ENCODE measurements at places on chromosomes 3 and 15. TPM values are rescaled to one million over a fixed set of nuclear protein-coding genes. Genes with fewer than 3 reads are reported as not detected.

GRCh38 chr3:192830291-192831110 is 87.2 kb downstream of the MB21D2 start:
- H3K36me3 ChIP-seq: no peaks in the 10 kb centered on the region
- peaks cover 57% of the 10 kb centered on the region for H3K4me1 ChIP-seq
- peak; percentile 93 for DNase-seq
- H3K27ac ChIP-seq: peak overlapping the region; percentile 89
- no peaks in the 10 kb centered on the region for H3K27me3 ChIP-seq

DNA sequence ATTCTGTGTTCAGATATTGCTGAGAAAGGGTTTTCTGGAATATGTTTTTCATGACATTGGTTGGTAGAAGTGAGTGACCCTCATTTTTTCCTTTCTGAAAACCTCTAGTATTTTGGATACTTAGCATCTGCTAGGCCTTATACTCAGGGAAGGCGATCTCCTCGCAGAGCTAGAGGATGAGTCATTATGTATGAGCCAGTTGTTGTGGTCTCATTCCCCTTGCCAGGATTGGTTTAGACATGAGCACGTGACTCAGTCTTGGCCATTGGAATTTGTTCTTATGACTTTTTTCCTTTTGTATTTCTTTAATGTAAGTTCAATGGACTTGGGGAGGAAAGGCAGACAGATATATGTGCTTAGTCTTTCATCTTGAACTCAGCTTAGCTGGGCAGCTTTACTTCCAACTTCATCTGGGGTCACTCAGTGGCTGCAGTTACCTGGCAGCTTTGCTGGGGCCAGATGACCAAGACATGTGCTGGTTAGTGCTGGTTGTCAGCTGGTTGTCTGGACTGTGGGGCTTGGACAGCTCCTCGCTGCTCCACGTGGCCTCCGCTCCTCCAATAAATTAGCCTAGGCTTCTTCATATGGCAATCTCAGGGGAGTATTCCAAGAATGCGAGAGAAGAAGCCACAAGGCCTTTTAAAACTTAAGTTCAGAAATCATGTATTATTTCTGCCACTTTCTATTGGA is 207.5 kb downstream of the IL20RB start:
- no peak overlapping the region for H3K4me3 ChIP-seq
- H3K27ac ChIP-seq: peak overlapping the region; percentile 14
- peak; percentile 79 for DNase-seq
- H3K27me3 ChIP-seq: no peaks in the 10 kb centered on the region
- H3K4me1 ChIP-seq: peaks cover 32% of the 10 kb centered on the region

DNA sequence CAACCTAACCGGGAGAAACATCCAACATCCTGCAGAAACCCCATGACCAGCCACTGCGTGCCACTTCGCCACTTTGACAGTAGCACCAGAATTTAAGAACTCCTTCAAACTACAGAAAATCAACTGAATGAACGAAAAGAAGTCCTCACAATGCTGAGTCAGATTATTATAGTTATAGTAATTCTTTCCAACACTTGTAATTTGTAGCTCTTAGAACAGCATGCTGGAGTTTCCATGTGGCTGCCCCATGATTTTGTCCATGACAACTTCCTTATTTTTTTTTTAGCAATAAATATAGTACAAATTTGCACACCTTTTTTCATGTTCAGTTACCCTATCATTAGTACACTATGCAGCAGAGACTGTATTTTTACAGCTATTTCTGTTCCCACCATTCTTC is 26.1 kb upstream of the SSR3 start:
- H3K36me3 ChIP-seq: no peaks in the 10 kb centered on the region
- no peaks in the 10 kb centered on the region for H3K4me1 ChIP-seq
- H3K27ac ChIP-seq: no peak overlapping the region
- DNase-seq: no peak

Gene CLCN2
- total RNA-seq: 4.1 TPM

DNA sequence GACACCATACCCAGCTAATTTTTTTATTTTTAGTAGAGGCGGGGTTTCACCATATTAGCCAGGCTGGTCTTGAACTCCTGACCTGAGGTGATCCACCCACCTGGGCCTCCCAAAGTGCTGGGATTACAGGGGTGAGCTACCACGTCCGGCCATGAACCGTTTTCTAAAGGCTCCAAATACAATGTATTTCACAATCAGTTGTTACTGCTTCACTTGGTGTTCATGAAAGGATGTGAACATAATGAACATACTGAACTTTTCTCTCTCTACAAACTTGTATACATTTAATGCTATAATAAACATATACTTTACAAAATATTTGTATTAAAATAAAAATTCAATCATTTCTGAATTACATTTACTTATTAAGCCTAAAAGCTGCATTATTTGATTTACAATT is 28.9 kb downstream of the TBL1XR1 start:
- H3K27ac ChIP-seq: no peak overlapping the region
- no peak for DNase-seq
- no peaks in the 10 kb centered on the region for H3K4me1 ChIP-seq
- H3K4me3 ChIP-seq: no peak overlapping the region

Gene LRRIQ4
- total RNA-seq: 0.20 TPM

Gene TRH
- total RNA-seq: not detected

Gene SIDT1
- 0.20 TPM for total RNA-seq

GRCh38 chr3:11592445-11593298 is 51.0 kb downstream of the VGLL4 start:
- peaks cover 17% of the 10 kb centered on the region for H3K36me3 ChIP-seq
- H3K27ac ChIP-seq: peak overlapping the region; percentile 97
- DNase-seq: peak; percentile 52
- no peaks in the 10 kb centered on the region for H3K27me3 ChIP-seq

DNA sequence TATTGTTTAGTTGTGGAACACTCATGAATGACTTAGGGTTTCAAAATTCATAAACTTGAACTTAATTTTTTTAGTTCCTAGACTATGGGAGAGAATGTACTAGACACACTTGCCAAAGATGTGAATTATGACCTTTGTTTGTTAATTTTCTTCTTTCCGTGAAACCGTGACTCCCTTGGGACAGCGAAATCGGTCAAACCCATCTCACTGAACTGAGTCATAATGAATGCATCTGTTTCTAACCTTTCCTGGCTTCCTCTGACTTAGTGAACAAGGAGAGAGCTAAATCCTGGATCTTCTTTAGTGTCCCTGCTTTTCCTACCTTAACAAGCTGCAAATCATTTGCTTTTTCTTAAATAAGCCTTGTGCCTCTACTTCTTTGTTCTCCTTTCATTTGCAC is 85.5 kb downstream of the LARS2 start:
- peak; percentile 70 for DNase-seq
- peak overlapping the region; percentile 73 for H3K27ac ChIP-seq
- H3K27me3 ChIP-seq: no peaks in the 10 kb centered on the region
- H3K36me3 ChIP-seq: peaks cover 19% of the 10 kb centered on the region
- peaks cover 29% of the 10 kb centered on the region for H3K4me1 ChIP-seq

DNA sequence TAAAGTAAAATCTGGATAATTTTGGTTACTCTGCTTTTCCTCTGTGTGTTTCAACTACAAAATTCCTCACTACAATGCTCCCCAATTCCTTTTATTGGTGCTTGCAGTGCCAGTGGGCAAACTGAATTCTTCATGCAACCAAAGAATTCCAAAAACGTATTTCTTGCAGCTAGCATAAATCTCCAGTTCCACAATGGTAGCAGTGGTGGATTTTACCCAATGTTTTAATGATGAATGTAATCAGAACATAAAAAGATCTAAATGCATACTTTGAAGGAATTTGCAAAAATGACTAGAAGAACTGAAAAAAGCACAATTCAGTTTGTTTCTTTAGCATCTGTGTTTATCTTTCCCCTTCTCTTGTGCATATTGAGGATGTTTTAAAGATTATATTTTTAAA is 359.6 kb upstream of the TPRG1 start:
- no peaks in the 10 kb centered on the region for H3K27me3 ChIP-seq
- H3K4me3 ChIP-seq: no peak overlapping the region
- no peaks in the 10 kb centered on the region for H3K4me1 ChIP-seq
- no peak for DNase-seq
- no peaks in the 10 kb centered on the region for H3K36me3 ChIP-seq

- no peak overlapping the region for H3K4me3 ChIP-seq
- H3K27me3 ChIP-seq: no peaks in the 10 kb centered on the region
- no peak overlapping the region for H3K27ac ChIP-seq
- no peaks in the 10 kb centered on the region for H3K36me3 ChIP-seq
- no peak for DNase-seq
Measured at GRCh38 chr3:157410945-157411344, 25.7 kb upstream of the PTX3 start.

Data from SJCRH30 (cell line).